ENCODE measurements at places on chromosomes 6 and 20.

- DNase-seq, result no peak
These were observed 22.2 kb downstream of the RNASET2 start for GRCh38 chr6:166934174-166934573.

- DNase-seq, result no peak
These were observed 9.0 kb upstream of the GRM4 start for GRCh38 chr6:34154668-34155447.

DNA sequence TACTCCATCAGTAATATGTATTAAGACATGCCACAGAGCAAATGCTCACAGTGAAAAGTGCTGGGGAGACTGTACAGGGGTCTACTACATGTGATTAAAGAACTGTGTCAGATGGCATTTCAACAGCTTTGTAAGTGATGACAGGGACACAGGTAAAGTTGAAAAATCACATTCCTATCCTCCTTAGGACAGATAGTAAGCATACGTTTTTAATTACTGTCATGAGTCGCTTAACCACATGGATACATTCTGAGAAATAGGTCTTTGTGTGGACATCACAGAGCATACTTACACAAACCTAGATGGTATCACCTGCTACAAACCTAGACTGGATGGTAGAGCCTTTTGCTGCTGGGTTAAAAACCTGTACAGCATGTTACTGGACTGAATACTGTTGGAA is 645.8 kb upstream of the AGPAT4 start:
- no peak for DNase-seq

- no peak for DNase-seq
These were observed 66.3 kb downstream of the NT5E start for GRCh38 chr6:85516168-85516567.

DNA sequence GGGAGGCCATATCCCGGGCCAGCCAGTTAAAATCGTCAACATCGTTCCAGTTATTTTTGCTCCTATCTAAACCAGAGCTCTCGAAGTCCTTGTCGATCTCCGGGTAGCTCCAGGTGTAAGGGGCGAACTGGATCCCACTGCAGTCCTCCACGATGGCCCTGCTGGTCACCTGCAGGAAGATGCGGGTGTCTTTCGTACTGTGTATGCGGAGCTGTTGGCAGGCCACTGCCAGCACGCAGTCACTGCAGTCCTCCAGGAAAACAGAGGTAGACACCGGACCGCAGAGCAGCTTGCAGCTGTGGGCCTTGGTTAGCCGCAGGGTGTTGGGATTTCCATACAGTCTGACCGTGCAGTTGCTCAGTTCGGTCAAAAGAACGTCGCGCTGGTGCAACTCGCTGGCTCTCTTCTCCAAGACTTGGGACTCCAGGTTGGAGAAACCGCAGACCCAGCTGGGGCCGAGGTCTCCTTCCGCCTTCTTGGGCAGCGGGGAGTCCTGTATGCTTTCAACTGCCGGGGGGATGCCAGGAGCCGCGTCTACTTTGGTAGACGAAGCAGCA is 742 bp downstream of the TBCC start:
- DNase-seq, result no peak

DNA sequence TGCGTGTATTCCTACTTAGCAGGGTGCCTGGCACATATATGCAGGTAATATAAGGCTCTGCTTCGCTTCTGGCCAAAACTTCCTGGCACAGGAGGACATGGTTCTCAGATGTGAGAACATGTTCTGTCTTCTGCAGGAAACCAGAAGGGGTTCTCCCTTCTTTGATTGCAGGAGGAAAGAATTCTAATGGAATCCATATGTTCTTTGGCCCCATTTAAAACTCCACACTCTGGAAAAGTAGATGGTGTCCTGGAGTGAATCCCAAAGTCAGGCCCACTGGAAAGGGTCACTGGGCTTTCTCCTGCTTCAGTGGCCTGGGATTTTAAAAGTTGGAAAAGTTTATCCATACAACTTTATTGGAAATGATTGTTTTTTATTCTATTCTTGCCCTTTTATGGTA is 16.4 kb upstream of the CYP24A1 start:
- DNase-seq, result no peak

DNA sequence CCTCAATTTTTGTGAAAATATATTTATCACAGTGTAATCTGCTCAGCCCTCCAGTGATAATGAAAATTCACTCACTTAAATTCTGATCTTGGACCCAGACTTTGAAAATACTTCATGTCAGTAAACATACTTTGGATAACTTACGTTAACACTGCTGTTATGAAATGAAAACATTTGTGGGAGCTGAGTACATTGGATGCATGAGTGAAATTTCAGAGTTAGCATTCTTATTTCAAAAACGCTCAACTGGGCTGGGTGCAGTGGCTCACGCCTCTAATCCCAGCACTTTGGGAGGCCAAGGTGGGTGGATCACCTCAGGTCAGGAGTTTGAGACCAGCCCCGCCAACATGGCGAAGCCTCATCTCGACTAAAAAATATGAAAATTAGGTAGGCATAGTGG is 196.4 kb downstream of the UTRN start:
- DNase-seq, result no peak

- no peak for DNase-seq
These were observed 45.7 kb downstream of the OR2B2 start for GRCh38 chr6:27866357-27867050.

- DNase-seq, result no peak
These were observed 32.8 kb downstream of the FAM83B start for GRCh38 chr6:54879188-54879985.

- no peak for DNase-seq
These were observed 19.9 kb downstream of the TMEM74B start for GRCh38 chr20:1164871-1165270.

DNA sequence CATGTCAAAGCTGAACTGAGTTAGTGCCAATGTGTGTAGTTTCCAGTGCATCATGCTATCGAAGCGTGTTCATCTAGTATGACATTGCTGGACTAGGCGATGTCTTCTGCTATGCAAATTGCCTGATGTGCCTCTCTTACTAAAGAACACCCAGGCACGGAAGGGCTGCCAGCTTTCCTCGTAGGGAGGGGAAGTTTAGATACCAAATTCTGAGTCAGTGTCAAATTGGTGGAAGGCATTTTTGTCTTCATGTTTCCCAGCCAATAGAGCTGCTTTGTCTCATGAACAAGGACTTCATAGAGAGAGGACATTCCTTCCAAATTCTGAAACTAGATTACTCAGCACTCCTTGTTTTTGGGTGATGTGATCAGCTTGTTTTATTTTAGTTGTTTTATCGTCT is 320.1 kb downstream of the BTBD3 start:
- peak; percentile 50 for DNase-seq

DNA sequence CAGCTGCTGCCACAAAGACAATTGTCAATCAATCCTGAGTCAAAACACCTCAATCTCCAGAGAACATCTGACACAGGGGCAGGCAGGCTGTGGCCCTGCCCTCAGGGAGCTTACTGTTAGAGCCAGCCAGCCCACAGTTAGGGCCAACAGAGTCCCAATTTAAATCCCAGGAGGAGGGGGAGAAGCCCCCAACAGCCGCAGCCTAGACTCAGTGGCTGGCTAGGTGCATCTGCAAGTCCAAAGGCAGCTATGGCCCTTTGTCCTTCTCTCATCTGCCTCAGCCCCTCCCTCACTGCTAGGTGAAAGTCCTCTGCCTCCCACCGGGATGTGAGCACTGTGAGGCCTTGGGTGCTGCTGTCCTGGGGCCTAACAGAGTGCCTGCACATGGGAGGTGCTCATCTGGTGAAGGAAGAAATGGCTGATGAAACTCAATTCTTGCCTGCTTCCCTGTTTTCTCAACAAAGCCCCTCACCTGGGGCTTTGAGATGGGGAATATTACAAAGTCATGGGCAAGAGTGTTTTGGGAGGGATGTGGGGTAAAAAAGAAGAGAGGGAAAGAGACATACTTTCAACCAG is 33.7 kb upstream of the VEGFA start:
- no peak for DNase-seq

- no peak for DNase-seq
These were observed 11.3 kb downstream of the MOXD1 start for GRCh38 chr6:132390017-132390416.

- no peak for DNase-seq
These were observed 459.9 kb downstream of the BCKDHB start for GRCh38 chr6:80566361-80566760.

DNA sequence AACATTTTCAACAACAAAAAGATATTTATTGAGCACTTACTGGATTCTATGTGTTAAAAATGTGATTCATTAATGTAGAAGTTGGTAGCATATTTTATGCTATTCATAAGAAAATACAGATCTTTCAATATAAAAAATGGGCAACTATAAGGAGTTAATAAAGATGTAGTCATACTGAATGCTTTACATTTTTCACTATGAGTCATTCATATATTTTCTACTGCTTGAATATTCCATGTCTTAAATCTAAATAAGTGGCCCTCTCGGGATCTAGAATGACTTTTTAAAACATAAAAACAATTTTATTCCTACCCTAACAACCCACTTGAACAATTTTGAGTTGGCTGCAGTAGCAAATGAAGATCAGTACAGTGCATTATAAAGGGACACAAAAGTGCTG is 362.1 kb downstream of the PHF3 start:
- DNase-seq, result no peak

GRCh38 chr6:4902363-4902762 is 101.5 kb downstream of the RPP40 start:
- no peak for DNase-seq

DNA sequence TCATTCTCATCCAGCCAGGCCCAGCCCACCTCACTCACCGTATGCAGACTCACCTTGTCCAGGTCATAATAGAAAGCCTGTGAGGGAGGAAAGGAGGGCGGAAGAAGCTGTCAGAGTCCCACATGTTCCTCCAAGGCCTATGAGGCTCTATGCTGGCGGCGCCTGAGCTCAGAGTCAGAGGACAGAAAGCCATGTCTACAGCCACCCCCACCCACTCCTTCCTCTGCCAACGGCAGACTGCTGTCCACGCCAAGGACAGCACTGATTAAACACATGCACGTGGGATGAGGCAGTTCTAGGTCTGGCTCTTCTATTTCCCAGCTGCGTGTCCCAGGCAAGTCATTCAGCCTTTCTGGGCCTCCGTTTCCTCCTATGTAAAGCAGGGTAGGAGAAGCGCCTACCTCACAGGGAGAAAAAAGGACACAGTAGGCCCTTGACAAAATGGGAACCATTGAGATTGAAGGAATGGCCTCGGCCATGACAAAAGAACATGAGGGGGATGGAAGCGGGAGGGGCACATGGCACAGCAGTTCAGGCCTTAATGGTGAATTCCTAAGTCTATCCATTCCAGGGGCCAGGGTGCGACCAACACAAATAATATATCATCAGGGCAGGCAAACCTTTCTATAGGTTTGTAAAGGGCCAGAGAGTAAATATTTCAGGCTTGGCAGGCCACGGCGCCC is 80.1 kb downstream of the RIPOR3 start:
- no peak for DNase-seq

- DNase-seq, result no peak
These were observed 61.0 kb upstream of the SCGN start for GRCh38 chr6:25590986-25591385.

- DNase-seq, result no peak
These were observed 147.4 kb downstream of the ALDH8A1 start for GRCh38 chr6:134802426-134803058.

DNA sequence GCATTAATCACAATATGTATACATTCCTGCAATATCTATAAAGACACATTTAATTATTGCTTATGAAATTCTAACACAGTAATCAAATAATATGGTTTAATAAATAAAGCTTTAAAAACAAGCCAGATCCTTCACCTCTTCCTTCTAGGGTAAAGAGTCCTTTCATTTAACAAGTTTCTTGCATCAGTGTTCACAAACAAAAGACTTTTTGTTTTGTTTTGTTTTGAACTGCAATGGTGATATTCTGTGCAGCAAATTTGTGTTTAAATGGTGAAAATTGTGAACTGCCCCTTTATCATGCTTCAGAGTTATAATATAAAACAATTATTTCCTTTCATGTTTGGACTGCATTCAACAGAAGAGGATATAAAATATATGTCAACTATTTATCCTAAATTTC is 177.3 kb downstream of the EPHA7 start:
- no peak for DNase-seq

- DNase-seq, result no peak
These were observed 200.9 kb upstream of the RUNX2 start for GRCh38 chr6:45127185-45127584.

- peak; percentile 65 for DNase-seq
These were observed 440.0 kb downstream of the HAO1 start for GRCh38 chr20:7500231-7500663.

DNA sequence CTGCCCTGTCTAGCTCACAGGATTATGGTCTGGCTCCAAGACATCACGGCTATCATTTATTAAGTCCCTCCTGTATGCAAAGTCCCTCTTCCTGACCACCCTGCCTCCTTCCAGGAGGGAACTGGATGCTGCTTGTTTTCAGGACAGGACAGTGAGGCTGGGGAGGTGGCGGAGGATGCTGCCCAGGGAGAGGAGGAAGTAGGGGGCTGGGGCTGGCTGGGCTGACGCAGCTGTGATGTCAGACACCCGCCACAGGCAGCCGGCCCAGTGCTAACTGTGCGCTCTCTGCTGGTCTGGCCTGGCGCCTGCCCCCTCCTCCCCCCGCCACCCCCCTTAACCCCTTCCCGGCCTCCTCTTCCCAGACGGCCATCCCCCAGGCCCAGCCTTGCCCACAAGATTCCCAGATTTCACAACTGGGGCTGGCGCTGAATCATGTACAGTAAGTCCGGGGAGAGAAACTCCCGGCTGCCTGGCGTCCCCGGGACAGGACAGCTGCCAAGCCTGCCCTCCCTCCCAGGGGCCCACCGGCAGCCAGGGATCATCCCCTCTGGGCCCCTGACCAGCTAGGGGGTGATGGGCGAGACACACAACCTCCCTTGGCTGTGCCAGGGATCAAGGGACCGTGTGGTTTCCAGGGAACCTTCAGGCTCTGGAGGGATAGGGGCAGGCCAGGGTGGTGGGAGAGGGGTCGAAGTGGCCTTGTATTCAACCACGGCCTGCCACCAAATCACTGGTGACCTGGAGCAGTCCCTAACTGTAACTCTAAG is 118.1 kb downstream of the CEBPB start:
- peak; percentile 97 for DNase-seq

GRCh38 chr6:34196833-34197195 is 39.9 kb upstream of the HMGA1 start:
- DNase-seq, result no peak

GRCh38 chr6:4637691-4638433 is 138.3 kb upstream of the CDYL start:
- DNase-seq, result no peak

DNA sequence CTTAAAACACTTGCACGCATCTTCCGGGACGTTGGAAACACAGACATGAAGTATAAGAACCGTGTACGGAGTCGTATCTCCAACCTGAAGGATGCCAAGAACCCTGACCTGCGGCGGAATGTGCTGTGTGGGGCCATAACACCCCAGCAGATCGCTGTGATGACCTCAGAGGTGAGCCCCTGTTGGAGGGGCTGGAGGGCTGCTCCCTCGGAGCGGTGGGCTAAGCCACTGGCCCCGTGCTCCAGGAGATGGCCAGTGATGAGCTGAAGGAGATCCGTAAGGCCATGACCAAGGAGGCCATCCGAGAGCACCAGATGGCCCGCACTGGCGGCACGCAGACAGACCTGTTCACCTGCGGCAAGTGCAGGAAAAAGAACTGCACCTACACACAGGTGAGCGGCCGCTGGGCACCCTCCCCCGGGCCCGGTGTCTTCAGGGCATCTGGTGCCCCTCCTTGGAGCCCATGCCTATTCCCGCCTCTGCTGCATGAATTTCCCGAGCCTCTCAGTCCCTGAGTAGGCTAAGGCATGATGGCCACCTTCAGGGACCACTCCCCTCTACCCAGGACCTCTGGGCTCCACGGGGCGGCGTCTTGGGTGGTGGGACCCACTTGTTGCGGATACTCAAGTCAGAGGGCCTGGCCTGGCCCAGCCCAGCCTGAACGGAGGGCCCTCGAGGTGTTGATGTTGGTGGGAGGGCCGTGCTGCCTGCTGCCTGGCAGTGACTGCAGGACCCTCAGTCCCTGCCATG is 7.4 kb downstream of the TCEA2 start:
- no peak for DNase-seq

All from fibroblast of skin of left quadriceps (primary cell).